ENCODE measurements at places on chromosomes 16 and 17.

DNA sequence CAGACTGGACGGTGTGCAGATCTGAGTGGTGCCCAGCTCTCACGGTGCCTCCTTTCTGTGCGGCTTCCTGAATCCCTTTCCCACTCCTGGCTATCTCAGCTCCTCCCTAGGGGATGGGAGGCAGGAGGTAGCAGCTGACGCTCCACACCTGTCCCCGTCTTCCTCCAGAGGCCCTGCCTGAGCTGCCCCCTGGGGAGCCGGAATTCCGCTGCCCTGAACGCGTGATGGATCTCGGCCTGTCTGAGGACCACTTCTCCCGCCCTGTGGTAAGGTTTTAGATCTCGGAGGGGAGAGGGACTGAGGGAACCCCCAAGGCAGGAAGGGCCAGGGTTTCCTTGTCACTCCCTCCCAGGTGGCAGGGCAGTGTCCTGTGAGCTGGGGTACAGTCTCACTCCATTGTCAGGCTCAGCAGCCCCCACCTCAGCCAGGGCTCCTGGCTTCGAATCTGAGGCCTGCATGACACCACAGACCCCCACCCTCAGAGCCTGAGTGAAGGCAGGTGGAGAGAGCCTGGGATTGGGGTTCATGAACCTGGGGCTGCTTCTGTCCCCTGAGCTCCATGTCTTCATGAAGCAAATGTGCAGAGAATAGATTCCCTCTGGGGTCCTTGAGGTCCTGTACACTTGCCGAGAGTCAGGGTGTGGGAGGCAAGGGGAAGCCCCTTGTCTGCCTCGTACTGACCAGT is 6.6 kb downstream of the DEF8 start:
- DNase-seq = no peak

DNA sequence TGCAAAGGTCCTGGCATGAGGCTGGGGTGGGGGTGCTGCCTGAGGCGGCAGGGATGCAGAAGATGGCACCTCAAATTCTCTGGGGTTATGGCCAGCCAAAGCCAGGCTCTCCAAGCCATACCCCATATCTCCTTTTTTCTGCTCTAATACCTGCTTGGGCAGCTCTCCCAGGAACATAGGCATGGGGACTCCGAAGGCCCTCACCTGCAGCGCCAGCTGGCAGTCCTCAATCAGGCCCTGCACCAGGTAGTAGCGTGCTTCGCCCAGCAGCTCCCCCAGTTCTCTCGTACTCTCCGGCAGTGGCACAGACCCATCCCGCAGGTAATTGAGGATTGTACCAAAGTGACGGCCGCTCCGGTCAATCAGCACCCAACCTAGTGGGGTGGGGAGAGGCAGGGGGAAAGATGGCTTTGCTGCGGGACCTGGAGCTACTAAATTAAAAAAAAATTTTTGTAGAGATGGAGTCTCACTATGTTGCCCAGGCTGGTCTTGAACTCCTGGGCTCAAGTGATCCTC is 3.0 kb downstream of the KCTD13 start:
- DNase-seq = no peak

DNA sequence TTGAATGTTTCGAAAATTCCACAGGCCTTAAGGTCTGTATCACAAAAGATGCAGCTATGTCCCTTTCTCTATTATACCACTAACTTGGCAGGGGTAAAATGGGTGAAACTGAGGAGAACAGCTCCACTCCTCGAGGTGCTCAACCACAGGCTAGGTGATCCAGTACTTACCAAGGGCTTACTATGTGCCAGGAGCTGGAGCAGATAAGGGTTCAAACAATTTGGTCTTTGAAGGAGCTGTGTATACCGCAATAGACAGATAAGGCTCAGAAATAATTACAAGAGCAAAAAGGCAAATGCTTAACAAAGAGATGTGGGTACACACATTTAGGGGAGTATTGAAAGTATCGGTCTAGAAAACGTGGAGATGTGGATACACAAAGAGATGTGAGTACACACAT is 1.5 kb downstream of the XPO6 start:
- DNase-seq = no peak

DNA sequence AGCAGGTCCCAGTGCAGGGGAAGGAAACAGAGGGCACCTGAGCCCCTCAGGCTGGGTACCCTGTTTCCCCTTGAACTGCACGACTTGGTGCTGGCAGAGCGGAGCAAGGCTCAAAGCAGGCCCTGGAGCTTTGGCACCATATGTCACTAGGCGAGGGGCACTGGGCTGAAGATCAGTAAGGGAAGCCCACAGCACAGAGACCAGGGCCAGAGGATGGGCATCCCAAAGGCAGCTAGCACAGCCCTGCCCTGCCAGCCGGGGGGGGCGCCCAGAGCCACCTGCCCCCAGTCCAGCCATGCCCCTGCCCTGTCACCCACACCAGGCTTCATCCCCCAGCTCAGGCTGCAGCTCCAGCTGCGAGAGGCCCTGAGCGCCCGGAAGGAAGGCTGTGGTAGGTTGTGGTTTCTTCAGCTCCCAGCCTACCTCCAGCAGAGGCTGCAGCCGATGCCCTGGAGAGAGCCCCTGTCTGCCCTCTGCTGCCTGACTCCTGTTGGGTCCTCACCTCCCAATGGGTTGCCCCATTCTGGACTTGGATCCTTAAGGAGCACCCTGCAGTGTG is 10.9 kb downstream of the NHERF1 start:
- DNase-seq = no peak

DNA sequence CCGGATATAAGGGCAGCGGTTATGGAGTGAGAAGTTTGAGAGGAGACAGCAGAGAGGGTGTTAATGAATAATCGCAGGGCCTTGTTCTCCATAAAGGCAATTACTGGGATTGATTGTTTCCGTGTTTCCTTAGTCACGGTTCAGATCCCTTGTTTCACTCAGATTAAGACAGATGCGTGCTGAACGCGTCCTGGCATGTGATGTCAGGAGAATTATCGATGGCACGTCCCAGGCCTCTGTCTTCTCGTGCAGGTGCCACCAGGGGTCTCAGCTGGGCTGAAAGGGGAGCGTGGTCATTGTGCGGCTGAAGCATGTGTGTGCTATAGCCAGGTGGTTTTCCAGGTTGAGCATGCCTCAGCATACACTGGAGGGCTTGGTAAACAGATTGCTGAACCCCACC is 142.4 kb upstream of the NOL11 start:
- DNase-seq = no peak

GRCh38 chr16:80259290-80259805 is 281.4 kb upstream of the DYNLRB2 start:
- no peak for DNase-seq

- no peak for DNase-seq
Measured at GRCh38 chr17:38476549-38476948, 48.3 kb downstream of the ARHGAP23 start.

DNA sequence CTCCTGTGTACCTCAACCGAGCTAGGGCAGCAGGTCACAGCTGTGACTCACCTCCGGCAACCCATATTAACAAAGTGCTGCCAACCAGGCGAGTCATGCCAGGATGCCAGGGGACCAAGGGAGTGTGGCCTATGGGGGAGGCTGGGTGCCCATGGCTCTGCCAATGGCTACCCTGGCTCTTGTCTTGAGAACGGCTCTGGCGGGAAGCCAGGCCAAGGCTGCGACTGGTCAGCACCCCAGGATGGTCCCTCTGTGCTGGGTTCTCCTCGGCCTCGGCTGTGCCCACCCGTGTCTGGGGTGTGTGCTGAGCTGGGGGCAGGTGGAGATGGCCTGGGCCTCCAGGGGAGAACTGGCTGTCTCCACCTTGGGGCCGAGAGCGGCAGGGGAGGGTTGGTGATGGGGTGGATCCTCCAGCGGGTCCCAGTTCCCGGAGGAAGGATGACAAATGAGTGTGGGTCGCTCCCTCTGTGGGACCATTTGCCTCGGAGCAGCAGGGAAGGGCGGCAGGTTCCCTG is 75.8 kb downstream of the MRC2 start:
- no peak for DNase-seq

DNA sequence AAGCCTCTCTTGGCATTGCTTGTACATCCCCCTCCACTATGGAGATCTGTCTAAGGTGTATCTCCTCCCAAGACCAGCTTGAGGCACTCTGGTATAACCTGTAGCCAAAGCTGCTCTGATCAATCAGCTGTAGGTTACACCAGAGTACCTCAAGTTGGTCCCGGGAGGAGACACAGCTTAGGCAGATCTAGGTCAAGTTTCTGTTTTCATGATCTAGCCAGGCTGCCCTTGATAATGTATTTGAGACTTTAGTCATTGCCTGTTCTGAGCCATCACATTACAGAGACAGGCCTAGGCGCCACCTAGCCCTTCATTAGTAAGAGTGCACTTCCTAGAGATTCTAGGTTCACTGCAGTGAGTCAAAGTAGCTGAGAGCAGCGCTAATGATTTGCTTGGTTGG is 31.4 kb downstream of the ASGR1 start:
- no peak for DNase-seq

DNA sequence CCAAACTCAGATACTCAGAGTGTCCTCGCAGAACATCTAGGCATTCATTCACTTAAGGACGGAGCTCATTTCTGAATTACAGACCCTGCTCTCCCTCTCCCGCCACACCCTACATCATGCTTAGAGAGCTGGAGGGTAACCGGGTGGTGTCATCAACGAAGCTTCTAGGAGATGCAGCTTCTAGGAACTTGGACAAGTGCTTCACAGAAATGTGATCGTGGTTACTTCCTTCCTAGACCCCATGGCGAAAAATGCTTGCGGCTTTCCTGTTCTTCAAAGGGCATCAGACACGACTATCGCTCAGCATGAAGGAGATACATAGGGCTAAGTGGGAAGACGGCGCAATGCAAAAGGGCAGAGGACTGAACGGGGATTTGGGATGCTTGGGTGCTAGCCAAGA is 126.8 kb downstream of the ZFHX3 start:
- no peak for DNase-seq

DNA sequence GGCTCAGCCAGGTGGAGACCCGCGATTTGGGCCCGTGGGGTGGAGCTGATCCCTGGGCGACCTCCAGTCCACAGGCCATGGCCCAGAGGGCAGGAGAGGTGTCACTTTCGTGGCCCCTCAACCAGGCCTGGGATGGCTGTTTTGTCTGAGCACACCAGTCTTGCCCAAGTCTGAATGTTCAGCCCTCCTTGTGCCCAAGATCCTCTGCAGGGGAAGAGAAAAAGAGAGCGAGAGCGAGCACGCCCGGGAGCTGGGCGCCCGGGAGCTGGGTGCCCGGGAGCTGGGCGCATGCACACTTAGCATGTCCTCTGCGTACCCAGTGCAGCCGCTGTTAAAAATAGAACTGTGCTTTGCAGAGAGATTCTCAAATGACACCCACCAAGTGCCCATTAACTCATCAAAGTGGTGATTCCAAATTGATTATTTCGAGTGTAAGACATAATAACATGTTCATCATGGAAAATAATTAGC is 403.3 kb upstream of the TNRC6C start:
- DNase-seq = no peak

DNA sequence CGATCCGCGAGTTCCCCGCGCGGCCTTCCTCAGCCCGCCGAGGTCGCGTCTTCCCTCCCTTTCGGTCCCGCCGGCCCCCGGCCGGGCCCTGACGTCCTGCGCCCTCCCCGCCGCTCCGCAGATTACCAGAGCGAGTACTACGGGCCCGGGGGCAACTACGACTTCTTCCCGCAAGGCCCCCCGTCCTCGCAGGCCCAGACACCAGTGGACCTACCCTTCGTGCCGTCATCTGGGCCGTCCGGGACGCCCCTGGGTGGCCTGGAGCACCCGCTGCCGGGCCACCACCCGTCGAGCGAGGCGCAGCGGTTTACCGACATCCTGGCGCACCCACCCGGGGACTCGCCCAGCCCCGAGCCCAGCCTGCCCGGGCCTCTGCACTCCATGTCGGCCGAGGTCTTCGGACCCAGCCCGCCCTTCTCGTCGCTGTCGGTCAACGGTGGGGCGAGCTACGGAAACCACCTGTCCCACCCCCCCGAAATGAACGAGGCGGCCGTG is 5.4 kb downstream of the LHX1 start:
- no peak for DNase-seq

DNA sequence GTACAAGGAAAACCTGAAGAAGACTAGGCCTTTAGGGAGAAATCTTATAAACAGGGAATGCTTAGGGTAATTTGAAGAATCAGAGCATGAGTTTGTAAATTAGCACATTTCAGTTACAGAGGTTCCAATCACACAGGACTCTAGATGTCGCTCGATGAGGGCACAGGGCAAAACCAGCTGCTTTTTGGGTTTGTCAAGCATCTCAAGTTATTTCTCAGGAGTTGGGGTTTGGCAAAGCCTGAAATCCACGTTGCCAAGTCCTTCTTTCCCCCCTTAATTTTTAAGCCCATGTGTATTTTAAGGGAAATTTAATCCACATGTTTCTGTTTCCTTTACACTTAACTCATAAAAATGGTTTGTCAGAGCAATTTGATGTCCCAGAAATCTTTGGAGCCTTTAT is 146.9 kb downstream of the ANKFN1 start:
- no peak for DNase-seq

DNA sequence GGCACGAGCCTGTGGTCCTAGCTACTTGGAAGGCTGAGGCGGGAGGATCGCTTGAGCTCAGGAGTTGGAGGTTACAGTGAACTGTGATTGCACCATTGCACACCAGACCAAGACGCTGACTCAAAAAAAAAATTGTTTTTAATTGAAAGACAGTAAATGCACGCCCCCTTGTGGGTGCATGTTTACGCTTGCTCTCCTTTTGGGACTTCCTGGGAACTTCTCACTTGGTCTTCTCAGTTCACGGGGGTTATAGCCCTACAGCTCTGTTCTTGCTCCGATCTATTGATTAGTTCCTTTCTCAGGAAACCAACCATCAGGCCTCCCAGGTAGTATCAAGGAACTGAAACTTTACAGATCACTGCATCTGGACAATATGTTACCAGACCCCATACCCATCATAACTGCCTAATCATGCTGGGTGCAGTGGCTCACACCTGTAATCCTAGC is 14.2 kb upstream of the RIPOR1 start:
- peak; percentile 73 for DNase-seq

- DNase-seq = no peak
Measured at GRCh38 chr17:55635253-55635914, 87.3 kb downstream of the TMEM100 start.

- DNase-seq = no peak
Measured at GRCh38 chr17:18974407-18975149, 22.6 kb downstream of the SLC5A10 start.

- DNase-seq = no peak
Measured at GRCh38 chr17:27620721-27621120, 10.3 kb upstream of the LGALS9 start.

Data from foreskin melanocyte (primary cell).